ENCODE measurements at places on chromosomes 13 and 19.

DNA sequence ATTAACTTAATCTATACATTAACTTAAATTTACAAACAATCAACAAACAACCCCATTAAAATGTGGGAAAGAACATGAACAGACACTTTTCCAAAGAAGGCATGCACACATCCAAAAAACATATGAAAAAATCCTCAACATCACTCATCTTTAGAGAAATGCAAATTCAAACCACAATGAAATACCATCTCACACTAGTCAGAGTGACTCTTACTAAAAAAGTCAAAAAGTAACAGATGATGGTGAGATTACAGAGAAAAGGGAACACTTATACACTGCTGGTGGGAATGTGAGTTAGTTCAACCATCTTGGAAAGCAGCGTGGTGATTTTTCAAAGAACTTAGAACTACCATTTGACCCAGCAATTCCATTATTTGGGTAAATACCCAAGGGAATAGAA, 759.2 kb upstream of the SLITRK1 start:
- DNase-seq: no peak

GRCh38 chr13:92821324-92821723, 405.3 kb upstream of the GPC6 start:
- DNase-seq: no peak

DNA sequence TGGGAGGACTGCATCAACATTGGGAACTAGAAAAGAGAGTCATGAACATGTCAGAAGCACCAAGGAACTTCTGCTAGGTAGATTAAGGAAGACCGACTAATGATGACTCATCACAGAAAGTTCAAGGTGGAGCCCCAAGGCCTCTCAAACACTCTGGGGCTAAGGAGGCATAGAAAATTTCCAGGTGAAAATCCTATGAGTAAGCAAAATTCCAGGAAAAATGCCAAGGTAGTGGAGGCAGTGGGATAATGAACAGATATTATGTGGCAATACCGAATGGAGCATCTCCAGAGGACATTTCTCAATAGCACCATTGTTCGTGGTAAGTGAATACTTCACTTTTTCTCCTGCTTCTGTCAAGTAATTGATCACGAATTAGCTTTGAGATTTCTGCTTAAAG, 336.5 kb downstream of the MZT1 start:
- no peak for DNase-seq

DNA sequence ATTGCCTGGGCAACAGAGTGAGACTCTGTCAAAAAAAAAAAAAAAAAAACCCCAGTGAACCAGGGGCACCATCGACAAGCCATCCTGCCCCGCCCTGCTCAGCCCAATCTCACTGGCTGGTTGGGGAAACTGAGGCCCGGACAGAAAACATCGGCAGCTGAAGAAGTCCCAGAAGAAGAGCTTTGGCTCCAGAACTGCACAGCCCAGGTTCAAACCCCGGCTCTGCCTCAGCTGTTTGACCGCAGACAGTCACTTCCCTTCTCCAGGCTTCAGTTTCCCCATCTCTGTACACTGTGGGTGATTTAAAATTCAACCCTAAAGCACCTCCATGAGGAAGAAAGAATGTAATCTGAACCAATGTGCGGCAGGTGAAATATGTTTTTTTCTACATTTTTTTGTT, 9.4 kb upstream of the SEMA6B start:
- DNase-seq: no peak

GRCh38 chr13:43528992-43529391, 257.8 kb downstream of the ENOX1 start:
- no peak for DNase-seq

DNA sequence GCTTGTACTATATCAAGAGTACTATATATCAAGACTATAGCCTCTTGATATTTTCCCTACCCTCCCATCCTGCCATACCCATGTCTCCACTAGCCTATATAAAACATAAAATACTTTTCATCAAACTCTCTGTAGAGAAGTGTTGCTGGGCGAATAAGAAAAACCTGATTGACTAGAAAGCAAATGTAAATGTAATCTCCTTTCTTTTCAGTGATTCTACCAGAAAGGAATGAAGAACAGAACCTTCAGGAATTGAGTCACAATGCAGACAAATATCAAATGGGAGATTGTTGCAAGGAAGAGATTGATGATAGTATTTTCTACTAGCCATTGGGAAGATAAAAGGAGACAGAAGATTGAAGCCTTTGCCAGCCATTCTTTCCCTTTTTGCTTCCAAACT, 89.2 kb downstream of the KCNRG start:
- no peak for DNase-seq

GRCh38 chr19:48351341-48351752, 12.4 kb downstream of the TMEM143 start:
- DNase-seq: peak; percentile 65

DNA sequence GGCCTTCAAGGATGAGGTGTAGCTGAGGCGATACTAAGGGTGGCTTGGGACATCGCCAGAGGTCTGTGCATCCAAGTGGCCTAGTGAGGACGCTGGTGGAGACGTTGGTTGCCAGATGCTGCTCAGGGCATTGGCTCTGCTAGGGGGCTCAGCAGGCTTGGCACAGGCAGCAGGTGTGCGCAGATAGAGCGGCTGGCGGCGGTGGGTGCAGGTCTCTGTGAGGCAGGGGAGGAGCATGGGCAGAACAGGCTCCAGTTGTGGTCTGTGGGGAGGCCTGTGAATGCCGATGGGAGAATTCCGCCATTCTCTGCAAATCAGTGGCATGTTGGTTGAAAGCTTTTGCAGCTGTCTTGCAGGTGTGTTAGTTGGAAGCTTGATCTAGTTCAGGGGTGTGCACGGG, 21.2 kb downstream of the PRAM1 start:
- no peak for DNase-seq

DNA sequence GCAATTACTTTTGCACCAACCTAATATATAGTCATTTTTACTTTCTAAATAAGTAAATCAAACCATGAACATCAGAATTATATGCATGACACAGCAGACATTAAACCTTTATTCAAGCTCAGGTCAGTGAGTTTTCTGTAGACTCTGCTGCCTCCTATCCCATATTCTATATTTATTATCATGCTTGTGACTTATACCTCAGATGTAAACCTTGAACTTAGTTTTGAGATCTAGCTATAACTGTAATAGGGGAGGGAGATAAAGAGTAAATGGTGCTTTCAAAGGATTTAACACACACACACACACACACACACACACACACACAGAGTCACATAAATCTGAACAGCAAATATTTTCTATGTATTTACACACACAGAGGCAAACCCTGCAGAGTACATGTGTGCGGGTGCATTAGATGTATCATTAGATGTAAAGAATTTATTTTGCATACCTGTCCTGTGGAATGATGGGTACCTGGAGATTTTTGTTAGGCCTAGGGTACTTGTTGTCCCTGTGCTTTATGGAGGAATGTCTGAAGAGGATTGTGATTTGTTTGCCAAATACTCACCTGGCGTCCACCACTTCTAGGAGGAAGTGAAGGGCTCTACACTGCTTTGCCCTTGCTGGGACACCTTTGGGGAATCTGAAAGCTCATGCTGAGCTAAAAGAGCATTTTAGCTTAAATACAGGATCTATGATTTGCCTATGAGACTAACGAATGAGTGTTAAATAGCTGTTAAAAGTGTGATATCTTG, 521.9 kb downstream of the KLF5 start:
- DNase-seq: no peak

GRCh38 chr13:83532809-83533208, 349.5 kb downstream of the SLITRK1 start:
- no peak for DNase-seq

- DNase-seq: no peak
These were observed 21.8 kb downstream of the ZNF77 start for GRCh38 chr19:2922987-2923386.

- no peak for DNase-seq
These were observed 42.8 kb downstream of the ATP11A start for GRCh38 chr13:112732679-112733078.

DNA sequence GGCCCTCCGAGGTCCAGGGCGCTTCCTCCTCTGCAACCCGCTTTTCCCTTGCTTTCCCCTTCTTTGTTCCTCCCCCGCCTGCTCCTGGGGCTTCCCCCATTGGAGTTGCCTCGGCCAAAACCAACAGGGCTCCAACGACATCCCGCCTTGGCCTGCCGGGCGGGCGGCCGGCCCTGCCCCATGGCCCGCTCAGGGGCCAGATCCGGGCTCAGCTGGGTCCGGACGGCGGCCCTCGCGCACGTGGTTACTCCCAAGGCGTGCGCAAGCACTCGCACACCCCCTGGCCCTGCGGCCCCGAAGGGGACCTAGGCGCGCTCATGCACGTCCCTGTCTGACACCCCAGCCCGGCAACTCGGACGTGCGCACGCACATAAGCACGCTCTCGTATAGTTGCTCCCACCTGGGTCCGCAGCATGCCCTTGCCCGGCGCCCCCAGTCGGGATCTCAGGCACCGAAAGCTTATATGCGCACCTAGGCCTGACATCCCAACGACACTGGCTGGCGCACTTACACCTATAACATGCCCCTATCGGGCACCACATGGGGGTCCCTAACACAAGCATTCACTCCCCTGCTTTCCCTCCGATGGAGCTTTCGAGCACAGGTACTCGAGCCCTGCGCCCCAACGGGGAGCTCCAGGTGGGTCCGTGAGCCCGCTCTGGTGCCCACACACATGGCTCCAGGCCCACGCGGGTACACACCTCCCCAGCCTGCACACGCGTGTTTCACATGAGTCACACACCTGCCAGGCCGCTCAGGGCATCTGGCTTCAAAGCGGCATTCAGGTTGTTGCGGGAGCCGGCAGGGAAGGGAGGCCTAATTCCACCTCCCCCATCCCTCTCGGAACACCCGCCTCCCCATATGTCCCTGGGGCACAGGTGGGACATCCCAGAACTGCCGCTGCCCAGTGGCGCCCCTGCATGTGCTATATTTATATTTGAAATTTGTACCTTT, 15.0 kb downstream of the NFIX start:
- DNase-seq: no peak

- DNase-seq: no peak
These were observed 1120.7 kb downstream of the DIAPH3 start for GRCh38 chr13:59043016-59043415.

- DNase-seq: no peak
These were observed 14.3 kb downstream of the MRPS12 start for GRCh38 chr19:38944981-38945506.

DNA sequence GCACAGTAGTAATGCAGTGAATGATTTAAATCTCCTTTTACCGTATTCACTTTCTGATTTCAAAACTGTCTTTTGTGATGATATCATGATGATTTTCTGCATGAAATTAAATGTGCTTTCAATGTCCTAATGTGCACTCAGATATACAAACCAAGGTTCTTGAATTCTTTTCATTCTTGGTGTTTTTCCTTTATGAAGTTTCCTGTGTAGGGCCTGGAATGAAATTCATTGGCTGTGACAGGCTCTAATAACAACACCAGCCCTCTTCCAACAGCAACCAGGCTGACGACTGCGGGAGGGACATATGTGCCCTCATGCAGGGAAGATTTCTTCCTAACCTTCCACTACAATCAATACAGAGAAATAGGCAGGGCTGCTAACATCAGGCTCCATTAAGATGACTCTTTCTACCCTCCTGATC, 1052.0 kb downstream of the DIAPH3 start:
- peak; percentile 10 for DNase-seq

DNA sequence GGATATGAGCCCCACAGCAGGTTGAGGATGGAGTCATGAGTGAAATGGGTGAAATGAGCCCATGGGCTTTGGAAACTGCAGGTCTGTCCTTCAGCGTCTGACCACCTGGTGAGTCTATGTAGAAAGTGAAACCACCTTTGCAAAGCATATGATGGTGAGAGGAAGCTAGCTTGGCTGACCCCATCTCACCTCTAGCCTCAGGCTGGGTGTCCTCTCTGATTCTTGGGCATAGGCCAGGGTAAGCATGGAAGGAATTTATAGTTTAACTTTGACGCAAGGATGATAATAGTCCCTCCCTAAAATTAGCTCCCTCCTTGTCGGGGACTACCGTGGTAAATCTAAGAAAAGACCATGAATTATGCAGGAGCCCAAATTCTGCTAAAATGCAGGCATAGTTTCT, 16.8 kb upstream of the PSG9 start:
- no peak for DNase-seq

GRCh38 chr13:86425170-86425815, 626.1 kb upstream of the SLITRK6 start:
- DNase-seq: no peak

GRCh38 chr19:34794066-34794960, 21.3 kb upstream of the ZNF599 start:
- no peak for DNase-seq

GRCh38 chr13:112348642-112349345, 27.4 kb upstream of the SPACA7 start:
- no peak for DNase-seq

GRCh38 chr13:37138169-37138568, 32.7 kb upstream of the CSNK1A1L start:
- no peak for DNase-seq

DNA sequence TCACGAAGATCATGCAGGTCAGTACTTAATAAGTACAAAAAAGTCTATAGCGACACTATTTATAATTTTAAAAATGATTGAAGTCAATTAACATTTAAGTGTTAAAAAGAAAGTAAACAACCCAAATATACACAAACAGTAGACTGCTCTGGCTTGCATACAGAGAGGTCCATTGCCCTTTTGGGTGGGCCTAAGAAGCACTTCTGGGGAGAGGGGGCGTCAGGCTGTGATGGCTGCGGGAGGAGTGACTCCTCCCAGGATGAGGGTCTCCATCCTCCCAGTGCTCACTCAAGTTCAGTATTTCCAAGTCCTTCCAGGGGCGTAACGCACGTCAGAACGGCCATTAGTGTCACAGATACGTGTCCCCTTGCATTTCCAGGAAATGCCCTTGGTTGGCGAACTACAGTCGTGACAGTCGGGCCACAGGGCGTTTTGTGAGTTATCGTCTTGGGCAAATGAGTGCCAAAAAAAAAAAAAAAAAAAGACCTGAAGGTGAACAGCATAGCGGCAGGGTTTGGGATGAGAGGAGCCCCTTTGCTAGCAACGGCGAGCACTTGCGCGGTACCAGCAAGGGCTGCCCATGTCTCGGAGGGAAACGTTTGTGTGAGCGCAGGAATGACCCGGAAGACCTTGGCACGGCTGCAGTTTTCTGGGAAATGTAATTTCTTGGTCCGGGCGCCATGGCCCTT, at the start of gene SCGB2B2:
TSS of gene SCGB2B2 (minus strand) at position 463 of the 689 bp plus-strand sequence. CDS start 82,596 bp downstream, outside the sequence.
- peak; percentile 63 for DNase-seq

DNA sequence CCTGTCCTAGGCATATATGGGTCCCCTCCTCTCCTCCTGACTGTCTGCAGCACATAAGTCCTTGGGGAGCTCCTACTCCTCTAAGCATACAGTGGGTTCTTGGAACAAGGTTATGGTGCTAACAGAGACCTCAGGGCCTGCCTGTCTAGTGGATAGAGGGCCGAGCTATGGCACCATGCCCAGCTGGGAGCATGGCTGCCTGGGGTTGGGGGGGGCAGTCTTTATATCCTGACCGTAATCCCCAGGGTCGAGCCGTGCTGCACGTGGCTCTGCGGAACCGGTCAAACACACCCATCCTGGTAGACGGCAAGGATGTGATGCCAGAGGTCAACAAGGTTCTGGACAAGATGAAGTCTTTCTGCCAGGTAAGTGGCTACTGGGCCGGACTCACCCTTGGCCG, 3.3 kb downstream of the GPI start:
- DNase-seq: no peak

GRCh38 chr13:60282186-60282585, 114.8 kb upstream of the TDRD3 start:
- no peak for DNase-seq
